Upper lobe of left lung (tissue), 6 donors: ENCODE measurements at places on chromosomes 3 and 15.
A peak's percentile ranks its signal among the peaks of the same experiment; 100 is the strongest.

- no peak overlapping the region for H3K27ac ChIP-seq
- no peaks in the 10 kb centered on the region for H3K4me1 ChIP-seq
- no peaks in the 10 kb centered on the region for H3K36me3 ChIP-seq
- H3K27me3 ChIP-seq, result no peaks in the 10 kb centered on the region
- H3K4me3 ChIP-seq, result no peak overlapping the region
Measured at GRCh38 chr3:186375443-186375842, 13.4 kb upstream of the DGKG start.

- no peaks in the 10 kb centered on the region for H3K27me3 ChIP-seq
- H3K27ac ChIP-seq, result no peak overlapping the region
- H3K36me3 ChIP-seq, result no peaks in the 10 kb centered on the region
- no peak for DNase-seq
- H3K4me1 ChIP-seq, result no peaks in the 10 kb centered on the region
Measured at GRCh38 chr3:150293401-150294001, 114.6 kb upstream of the TSC22D2 start.

DNA sequence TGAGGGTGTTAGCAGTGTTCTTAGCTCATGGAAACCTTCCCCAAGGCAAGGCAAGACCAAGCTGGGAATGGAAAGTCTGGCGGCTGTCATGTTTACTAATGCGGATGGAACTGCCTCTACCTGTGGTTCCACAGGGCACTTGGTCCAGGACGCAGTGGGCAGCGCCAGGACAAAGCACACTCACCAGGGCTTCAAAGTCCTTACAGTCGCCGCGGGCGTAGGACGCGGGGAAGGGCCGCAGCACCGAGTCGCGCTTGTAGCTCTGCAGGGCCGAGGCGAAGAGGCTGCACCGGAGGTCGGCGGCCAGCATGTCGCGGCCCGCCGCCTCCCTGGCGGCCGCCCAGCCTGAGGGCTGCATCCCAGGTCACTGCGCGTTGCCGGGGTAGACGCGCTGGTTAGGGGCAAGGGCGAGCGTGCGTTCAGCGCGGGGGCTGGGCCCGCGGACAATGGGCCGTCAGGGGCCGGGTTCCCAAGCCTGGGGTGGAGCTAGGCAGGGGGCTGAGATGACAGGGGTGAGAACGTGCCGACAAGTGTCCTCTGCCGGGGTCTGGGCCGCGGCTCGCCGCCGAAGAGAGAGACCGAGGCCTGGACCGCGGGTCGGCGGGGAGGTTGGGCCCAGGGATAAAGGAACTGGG lies 497 bp downstream of the PARP16 start:
- DNase-seq, result peak; percentile 40
- peak overlapping the region; percentile 88 for H3K27ac ChIP-seq
- peak overlapping the region; percentile 84 for H3K4me3 ChIP-seq
- H3K4me1 ChIP-seq, result peaks cover 16% of the 10 kb centered on the region
- H3K27me3 ChIP-seq, result no peaks in the 10 kb centered on the region

GRCh38 chr3:150384296-150385212 lies 23.5 kb upstream of the TSC22D2 start:
- H3K27ac ChIP-seq, result peak overlapping the region; percentile 44
- no peak overlapping the region for H3K4me3 ChIP-seq
- no peaks in the 10 kb centered on the region for H3K4me1 ChIP-seq
- no peaks in the 10 kb centered on the region for H3K27me3 ChIP-seq

DNA sequence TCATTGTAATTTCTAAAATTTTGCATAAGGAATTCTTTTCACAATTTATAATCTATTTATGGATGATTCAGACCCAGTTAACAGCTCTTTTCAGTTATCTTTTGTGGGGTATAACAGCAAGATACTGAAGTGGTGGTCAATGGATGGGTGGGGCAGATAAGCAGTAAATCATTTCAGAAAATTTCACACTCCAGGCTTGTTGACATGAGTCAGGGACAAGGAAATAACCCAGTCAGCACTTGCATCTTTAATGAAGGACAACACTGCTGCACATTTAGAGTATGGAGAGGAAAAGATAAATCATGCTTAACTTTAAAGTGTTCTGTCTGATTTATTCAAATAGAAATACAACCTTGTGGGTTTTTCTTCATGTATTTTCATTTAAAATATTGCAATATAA lies 181.6 kb downstream of the ROBO1 start:
- no peaks in the 10 kb centered on the region for H3K27me3 ChIP-seq
- no peaks in the 10 kb centered on the region for H3K36me3 ChIP-seq
- H3K4me3 ChIP-seq, result no peak overlapping the region
- DNase-seq, result no peak
- H3K27ac ChIP-seq, result no peak overlapping the region

GRCh38 chr15:92899601-92899947 lies 550 bp upstream of the CHD2 start:
- no peak overlapping the region for H3K4me3 ChIP-seq
- peaks cover 6% of the 10 kb centered on the region for H3K36me3 ChIP-seq
- peaks cover 57% of the 10 kb centered on the region for H3K4me1 ChIP-seq
- H3K27ac ChIP-seq, result peak overlapping the region; percentile 91
- DNase-seq, result no peak

- no peaks in the 10 kb centered on the region for H3K4me1 ChIP-seq
- H3K27ac ChIP-seq, result no peak overlapping the region
- H3K4me3 ChIP-seq, result no peak overlapping the region
- no peaks in the 10 kb centered on the region for H3K36me3 ChIP-seq
- DNase-seq, result no peak
Measured at GRCh38 chr3:63228677-63229076, 49.4 kb upstream of the SYNPR start.

DNA sequence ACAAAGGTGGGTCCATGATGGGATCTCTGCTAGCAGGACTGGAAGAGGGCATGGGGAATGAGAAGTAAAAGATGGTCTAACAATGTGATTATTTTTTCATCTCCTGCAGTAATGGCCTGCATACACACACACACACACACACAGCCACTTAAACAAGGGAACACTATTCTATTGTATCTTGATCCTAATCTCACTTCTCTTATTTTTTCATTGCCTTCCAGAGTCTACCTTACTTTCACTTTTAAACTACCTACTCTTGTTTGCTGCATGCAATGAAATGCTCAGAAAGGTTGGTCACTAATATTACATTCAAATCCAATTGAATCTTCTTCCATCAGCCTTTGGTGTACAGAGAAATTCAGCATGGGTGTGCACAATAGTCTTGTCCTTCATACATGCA lies 853.8 kb downstream of the IGSF11 start:
- H3K36me3 ChIP-seq, result no peaks in the 10 kb centered on the region
- H3K4me1 ChIP-seq, result no peaks in the 10 kb centered on the region
- no peak overlapping the region for H3K4me3 ChIP-seq
- H3K27me3 ChIP-seq, result no peaks in the 10 kb centered on the region
- H3K27ac ChIP-seq, result no peak overlapping the region

DNA sequence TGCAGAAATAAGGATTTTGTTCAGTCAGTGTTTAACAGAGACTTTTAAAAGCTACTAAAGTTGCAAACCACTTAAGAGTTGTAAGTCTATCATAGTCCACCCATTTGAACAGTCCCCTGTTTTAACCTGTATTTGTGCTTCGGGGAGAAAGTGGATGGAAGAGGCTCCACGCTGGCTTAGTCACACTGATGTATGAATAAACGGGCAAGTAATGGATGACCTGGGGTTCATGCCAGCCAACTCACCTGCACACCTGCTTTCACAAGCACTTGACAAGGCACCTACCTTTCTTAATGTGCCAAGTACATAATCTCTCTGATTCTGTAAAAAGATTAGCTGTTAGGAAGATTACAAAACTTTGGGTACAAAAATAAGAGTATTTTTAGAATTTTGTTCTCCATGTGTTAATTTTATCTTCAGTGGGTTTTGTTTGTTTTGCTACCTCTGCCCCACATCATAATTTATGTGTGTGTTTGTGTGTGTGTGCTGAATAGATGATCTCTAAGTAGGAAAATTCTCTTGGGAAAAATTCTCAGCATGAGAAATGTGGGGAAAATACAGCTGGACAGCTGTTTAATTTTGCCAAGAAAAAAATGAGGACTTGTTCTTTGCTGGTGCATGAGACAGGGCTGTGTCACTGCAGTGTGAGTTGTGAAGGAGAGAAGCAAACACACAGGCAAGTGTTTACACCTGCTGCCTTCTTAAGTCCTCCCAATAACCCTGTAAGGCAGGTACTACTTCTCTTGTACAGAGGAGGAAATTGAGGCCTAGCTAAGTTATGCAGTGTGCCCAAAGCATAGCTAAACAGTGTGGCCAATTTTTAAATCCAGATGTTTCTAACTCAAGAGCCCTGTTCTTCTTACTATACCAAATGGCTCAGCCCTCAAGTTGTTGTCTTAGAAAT lies 181.2 kb upstream of the IL12A start:
- peaks cover 17% of the 10 kb centered on the region for H3K4me1 ChIP-seq
- no peaks in the 10 kb centered on the region for H3K36me3 ChIP-seq
- no peak overlapping the region for H3K27ac ChIP-seq
- H3K4me3 ChIP-seq, result no peak overlapping the region

DNA sequence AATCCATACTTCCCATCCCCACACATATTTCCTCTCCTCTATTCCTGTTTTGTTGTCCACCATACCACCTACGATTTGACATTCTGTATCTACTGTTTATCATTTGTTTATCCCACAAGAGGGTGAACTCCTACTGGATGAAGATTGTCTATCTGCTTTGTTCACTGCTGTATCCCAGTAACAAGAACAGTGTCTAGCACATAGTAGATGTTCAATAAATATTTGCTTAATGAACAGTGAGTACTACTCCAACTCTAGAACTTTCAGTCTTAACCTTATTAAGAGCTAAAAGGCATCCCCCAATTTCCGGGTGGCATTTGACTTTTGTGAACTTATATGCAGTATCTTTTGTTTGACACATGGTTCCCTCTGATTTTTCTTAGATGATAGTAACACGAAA lies 1.3 kb downstream of the PYGO1 start:
- no peak for DNase-seq
- H3K4me3 ChIP-seq, result peak overlapping the region; percentile 69
- no peaks in the 10 kb centered on the region for H3K36me3 ChIP-seq
- H3K4me1 ChIP-seq, result peaks cover 18% of the 10 kb centered on the region
- H3K27ac ChIP-seq, result no peak overlapping the region

GRCh38 chr3:165359005-165359404 lies 162.8 kb upstream of the SLITRK3 start:
- no peaks in the 10 kb centered on the region for H3K4me1 ChIP-seq
- H3K27ac ChIP-seq, result no peak overlapping the region
- H3K36me3 ChIP-seq, result no peaks in the 10 kb centered on the region
- H3K4me3 ChIP-seq, result no peak overlapping the region

DNA sequence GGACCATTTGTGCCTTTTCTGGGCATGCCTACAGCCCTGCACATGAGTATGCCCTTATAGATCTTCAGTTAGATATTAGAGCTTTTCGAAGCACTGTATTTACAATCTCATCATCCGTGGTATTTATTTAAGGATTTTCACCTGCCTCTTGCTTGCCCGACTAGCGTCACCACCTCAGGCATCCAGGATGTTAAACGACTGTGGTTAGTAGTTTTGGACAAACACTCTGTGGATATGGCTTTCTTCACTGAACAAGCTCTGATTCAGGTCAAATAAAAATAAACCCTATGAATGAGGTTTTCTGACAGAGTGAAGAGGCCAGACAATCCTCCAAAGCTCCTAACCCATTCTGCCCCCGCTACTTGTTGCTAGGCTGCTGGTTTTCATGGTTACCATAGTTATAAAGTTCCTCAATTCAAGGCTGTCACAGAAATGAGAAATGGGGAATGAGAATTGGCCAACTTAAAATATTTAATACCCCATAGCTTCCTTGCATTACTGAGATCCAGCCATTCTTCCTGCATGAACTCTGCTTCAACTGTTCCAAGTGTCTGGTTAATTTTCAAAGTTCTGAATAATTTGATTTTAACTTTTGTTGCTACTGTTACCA lies 440.1 kb downstream of the GABRG3 start:
- no peaks in the 10 kb centered on the region for H3K27me3 ChIP-seq
- H3K36me3 ChIP-seq, result no peaks in the 10 kb centered on the region
- H3K27ac ChIP-seq, result no peak overlapping the region
- no peaks in the 10 kb centered on the region for H3K4me1 ChIP-seq
- no peak for DNase-seq
